ENCODE measurements at places on chromosomes 2 and 18. TPM values are rescaled to one million over a fixed set of nuclear protein-coding genes. Genes with fewer than 3 reads are reported as not detected.

ASB18 gene
- 0.38 TPM for total RNA-seq

PCARE gene
- not detected for total RNA-seq

BOLL gene
- total RNA-seq = not detected

CHCHD5 gene
- total RNA-seq = 10.3 TPM

MAP2 gene
- 8.2 TPM for total RNA-seq

SP5 gene
- total RNA-seq = not detected
